ENCODE measurements at places on chromosomes 1 and 21.

DNA sequence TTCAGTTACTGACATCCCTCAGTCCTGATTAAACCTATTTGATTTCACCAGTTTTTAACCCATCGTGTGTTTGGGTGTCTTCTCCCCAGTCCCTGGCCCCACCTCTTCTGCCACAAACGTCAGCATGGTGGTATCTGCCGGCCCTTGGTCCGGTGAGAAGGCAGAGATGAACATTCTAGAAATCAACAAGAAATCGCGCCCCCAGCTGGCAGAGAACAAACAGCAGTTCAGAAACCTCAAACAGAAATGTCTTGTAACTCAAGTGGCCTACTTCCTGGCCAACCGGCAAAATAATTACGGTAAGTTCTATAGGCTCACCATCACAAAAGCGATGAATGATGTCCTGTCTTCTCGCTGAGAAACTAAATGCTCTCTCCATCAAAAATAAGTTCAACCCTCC, 28.7 kb downstream of the NBPF3 start:
- DNase-seq, result no peak

GRCh38 chr1:246261639-246262038, 245.4 kb downstream of the SMYD3 start:
- DNase-seq, result no peak

GRCh38 chr1:160451119-160451858, 50.9 kb downstream of the VANGL2 start:
- no peak for DNase-seq

GRCh38 chr1:214927796-214928195, 154.7 kb upstream of the KCNK2 start:
- no peak for DNase-seq

DNA sequence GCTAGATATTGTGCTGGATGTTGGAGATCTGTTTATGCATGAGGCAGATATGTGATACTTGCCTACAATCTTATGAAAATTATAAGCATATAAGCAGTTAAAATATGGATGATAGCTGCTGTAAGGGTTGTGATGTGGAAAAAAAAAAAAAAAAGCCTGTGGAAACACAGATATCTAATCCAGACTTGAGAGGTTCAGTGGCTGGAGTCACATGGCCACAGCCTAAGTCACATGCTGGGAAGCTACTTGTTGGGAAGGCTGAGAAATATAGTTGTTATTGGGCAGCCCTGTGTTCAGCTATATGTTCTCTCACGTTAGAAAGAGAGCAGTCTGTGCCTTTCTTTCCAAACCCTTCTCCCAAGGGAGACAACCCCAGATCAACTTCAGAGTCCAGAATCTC, 15.1 kb downstream of the RAVER2 start:
- DNase-seq, result no peak
